ENCODE measurements at places on chromosomes 11 and 22. TPM values are rescaled to one million over a fixed set of nuclear protein-coding genes. Genes with fewer than 3 reads are reported as not detected.

The OR8K5 gene
- total RNA-seq: not detected

The PICK1 gene
- total RNA-seq: 18.7 TPM

The IGLL1 gene
- total RNA-seq: not detected

The RIMBP3B gene
- 0.09 TPM for total RNA-seq

- no peak for DNase-seq
These were observed 707.7 kb downstream of the OPCML start for GRCh38 chr11:132824642-132825041.

DNA sequence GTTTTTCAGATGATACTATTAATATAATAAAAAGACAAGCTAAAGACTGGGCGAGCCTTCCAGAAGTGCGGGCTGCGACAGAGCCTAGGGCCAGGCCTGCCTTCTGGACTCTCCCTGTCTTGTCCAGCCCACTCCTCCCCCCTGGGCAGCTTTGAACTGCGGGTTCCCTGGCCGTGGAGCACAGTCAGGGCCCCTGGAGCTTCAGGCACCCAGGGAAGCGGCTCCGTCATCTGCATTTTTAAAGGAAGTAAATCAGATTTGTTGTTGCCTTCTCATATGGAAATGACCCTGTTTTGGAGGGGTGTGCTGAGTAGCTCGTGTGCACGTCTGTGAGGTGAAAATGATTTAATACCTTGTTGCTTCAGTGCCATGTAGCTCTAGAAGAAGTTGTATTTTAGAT, 265.3 kb downstream of the TBC1D22A start:
- no peak for DNase-seq

DNA sequence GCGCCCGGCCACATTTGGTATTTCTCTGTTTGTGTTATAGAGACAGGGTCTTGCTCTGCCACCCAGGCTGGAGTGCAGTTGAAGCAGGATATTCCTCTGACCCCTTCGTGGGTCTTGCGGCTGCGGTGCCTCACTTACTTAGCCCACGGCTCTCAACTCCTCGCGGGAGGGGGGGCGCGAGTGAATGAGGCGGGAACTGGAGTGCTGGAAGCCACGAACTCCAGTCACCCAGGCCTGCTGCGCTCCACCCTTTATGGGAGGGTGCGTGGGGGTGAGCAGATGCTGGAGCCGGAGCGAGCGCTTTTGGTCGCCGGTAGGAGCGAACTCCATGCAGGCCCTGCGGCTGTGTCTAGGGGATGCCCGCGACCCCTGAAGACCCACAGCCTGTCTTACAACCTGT, 1.8 kb downstream of the C11orf54 start:
- no peak for DNase-seq

GRCh38 chr11:69552951-69553350, 71.5 kb downstream of the LINC01488 start:
- DNase-seq: no peak

DNA sequence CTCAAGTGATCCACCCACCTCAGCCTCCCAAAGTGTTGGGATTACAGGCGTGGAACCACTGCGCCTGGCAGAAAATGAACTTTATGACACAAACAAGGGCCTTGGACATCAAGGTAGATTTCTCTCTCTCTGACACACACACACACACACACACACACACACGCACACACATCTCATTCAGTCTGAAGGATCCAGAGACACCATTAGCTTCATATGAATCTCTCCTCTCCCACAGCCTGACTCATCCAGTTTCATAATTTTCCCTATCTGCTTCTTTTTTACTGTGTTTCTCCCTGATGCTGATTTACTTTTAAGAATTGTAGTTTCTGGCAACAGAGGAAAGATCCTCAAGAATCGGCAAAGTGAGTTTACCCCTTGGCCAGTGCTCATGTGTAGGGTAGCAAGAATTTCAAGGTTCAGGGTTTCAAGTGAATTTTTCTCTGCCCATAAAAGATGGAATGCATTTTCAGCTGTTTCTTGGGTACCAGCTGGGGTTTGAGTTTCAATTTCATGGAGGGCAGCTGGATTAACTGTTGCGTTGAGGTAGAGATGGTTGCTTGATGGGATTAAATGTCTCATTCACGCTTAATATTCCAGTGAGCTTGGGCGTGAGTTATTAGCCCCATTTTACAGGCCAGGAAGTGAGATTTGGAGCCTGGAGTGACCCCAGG, 3.5 kb downstream of the MYO18B start:
- DNase-seq: no peak

- no peak for DNase-seq
These were observed 1.9 kb downstream of the OR52M1 start for GRCh38 chr11:4546878-4547277.

GRCh38 chr11:17413414-17414316, 25.2 kb upstream of the KCNJ11 start:
- no peak for DNase-seq

DNA sequence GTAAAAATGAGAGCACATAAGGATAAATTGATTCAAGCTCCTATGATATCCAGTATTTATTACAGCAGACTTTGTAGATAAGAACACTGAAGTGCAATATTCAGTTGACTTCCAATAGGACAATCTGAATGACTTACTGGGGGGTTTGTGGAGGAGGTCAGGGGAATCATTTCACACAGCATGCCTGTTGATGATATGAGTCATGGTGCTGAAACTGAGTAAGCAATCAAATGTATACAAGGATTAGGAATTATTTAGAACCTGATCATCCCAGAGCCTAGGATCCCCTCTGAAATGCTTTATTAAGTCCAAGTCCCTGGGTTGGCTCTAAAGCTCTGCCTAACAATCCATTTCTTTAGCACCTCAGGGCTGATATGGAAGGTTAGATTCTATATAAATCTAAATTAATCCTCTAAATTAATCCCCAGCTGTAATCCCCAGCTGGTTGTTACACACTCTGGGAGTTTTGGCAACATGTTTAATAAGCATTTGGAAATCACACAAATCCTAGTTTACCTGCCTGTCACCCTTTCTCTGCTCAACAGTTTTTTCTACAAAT, 326.4 kb downstream of the GUCY1A2 start:
- no peak for DNase-seq

GRCh38 chr11:104968355-104968855, at the start of gene CASP4:
Gene CASP4, minus strand, starts transcription at chr11:104968574. Its CDS starts 49 bp downstream, at chr11:104968525.
- DNase-seq: peak; percentile 91

GRCh38 chr22:31278151-31278621, 14.1 kb downstream of the PIK3IP1 start:
- no peak for DNase-seq

- no peak for DNase-seq
These were observed 57.6 kb downstream of the SMIM38 start for GRCh38 chr11:69213316-69213715.

DNA sequence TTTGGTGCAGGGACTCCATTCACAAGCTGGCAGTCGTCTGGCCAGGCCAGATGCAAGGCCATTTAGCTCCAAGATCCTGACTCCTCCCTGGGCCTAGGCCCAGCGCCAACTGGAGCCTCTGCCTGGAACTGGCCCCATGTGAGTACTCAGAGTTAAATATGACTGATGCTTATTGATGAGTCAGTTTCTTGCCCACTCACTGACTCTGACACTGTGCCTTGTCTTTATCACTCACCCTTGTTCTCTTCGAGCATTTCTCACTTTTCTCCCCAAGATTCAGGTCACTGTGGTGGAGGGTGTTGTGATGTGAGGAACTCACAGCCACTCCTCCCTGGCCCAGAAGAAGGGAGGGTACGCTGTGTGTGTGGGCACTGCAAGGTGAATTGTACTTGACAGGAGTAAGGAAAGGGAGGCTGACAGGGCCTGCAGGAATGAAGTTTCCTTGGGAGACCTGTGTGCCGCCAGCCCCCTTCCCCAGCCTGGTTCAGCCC, 23.2 kb upstream of the ST3GAL4 start:
- DNase-seq: peak; percentile 62

All from dermis blood vessel endothelial cell (primary cell).